ENCODE measurements at places on chromosomes 4 and X. TPM values are rescaled to one million over a fixed set of nuclear protein-coding genes. Genes with fewer than 3 reads are reported as not detected.

DNA sequence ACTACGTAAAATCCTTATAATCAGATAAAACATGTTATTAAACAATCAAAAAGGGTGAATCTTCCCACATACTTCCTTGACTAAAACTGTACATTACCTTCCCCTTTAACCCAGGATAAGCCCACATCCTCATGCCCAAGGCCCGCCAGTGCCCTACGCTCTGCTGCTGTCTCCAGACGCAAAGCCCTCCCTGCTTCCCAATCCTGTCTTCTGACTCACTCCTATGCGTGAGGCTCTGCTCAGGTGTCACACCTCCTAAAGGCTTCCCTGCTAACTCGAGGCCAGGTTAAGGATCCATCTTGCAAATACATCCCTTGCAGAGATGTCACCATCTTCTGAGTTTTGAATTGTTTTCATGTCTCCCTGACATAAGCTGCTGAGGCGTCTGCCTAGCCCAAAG is 61.6 kb downstream of the STX18 start:
- H3K27ac ChIP-seq, result no peak overlapping the region
- H3K4me3 ChIP-seq, result no peak overlapping the region
- no peaks in the 10 kb centered on the region for H3K36me3 ChIP-seq
- H3K4me1 ChIP-seq, result no peaks in the 10 kb centered on the region
- H3K27me3 ChIP-seq, result no peaks in the 10 kb centered on the region

DNA sequence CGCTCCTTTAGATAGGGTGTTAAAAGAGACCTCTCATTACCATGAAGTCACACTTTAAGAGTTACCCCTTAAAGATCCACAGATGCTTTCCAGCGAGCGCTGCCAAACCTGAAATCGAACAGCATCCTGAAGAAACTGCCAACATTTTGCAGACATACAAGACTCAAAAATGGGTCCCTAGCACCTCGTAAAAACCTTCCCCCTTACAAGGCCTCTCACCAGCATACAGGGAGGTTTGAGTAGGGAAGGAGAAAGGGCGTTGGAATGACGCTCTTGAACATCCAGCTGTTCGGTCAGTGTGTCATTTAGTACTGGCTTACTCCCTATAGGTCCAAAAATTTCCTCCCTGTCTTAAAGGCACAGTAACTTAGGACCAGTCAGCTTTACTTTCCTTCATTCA is 45.3 kb upstream of the PGRMC1 start:
- H3K27me3 ChIP-seq, result no peaks in the 10 kb centered on the region
- no peaks in the 10 kb centered on the region for H3K4me1 ChIP-seq
- DNase-seq, result no peak
- no peak overlapping the region for H3K4me3 ChIP-seq
- no peaks in the 10 kb centered on the region for H3K36me3 ChIP-seq

DNA sequence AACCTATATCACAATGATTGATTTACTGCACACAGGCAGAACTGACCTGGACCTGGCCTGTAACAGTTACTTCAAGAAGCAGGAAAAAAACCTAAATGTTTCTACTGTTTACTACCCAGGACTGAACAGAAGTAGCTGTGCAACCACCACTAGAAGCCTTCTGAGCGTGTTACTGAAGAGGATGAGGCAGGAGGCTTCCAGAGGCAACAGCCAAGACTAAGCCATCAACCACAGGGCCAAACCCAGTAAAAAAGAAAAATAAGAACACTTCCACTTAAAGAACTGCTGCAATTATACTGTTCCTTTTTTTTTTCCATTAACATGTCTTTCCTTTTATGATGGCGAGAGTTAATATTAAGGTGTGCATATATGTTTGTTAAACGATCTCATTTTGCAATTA is 29.4 kb upstream of the TTC29 start:
- H3K4me1 ChIP-seq, result no peaks in the 10 kb centered on the region
- H3K27me3 ChIP-seq, result no peaks in the 10 kb centered on the region
- no peak for DNase-seq
- H3K4me3 ChIP-seq, result no peak overlapping the region
- no peaks in the 10 kb centered on the region for H3K36me3 ChIP-seq

- no peak overlapping the region for H3K4me3 ChIP-seq
- no peak for DNase-seq
- H3K27ac ChIP-seq, result no peak overlapping the region
- no peaks in the 10 kb centered on the region for H3K27me3 ChIP-seq
Measured at GRCh38 chr4:158875026-158875425, 106.2 kb downstream of the FNIP2 start.

DNA sequence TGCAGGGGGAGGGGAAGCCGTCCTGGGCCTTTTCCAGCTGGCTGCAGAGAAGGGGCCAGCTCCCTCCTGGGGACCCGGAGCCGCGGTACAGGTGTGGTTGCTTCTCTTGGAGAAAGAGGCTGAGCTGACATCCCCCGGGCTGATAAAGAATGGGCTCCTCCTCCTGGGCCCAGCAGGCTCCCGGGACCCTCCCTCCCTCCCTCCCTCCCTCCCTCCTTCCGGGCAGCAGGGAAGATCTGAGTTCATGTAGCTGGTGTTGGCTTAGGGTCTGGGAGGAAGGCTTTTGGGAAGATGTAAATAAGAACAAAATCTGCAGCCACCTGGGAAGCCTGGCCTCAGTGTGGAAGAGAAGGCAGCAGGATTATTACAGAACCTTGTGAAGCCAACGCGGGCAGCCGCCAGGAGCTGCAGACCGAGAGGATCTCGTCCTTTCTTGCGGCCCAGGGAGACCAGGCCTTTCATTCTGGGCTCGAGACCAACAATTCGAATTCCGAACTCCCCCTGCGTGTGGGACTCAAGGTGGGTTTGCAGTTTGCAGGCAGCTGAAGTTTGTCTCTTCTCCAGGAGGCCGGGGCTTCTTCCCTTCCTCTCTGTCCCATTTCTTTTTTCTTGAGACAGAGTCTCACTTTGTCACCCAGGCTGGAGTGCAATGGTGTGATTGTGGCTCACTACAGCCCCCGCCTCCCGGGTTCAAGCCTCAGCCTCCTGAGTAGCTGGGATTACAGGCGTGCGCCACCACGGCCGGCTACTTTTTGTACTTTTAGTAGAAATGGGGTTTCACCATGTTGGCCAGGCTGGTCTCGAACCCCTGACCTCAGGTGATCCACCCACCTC is at the start of gene PLCXD1:
PLCXD1 (plus strand) TSS at position 216 of the 834 bp plus-strand sequence. CDS start 2,807 bp downstream, outside the sequence.
- no peaks in the 10 kb centered on the region for H3K27me3 ChIP-seq
- H3K4me1 ChIP-seq, result peaks cover 11% of the 10 kb centered on the region
- no peak for DNase-seq
- peak within 1 kb of the TSS; percentile 65 for H3K27ac ChIP-seq
- H3K4me3 ChIP-seq, result peak within 1 kb of the TSS; percentile 18

- no peaks in the 10 kb centered on the region for H3K27me3 ChIP-seq
- no peaks in the 10 kb centered on the region for H3K36me3 ChIP-seq
- DNase-seq, result peak; percentile 23
Measured at GRCh38 chrX:153818571-153819383, 11.6 kb downstream of the PDZD4 start.

GRCh38 chr4:41644288-41644914 is 104.1 kb downstream of the PHOX2B start:
- no peaks in the 10 kb centered on the region for H3K36me3 ChIP-seq
- peaks cover 15% of the 10 kb centered on the region for H3K4me1 ChIP-seq
- H3K27me3 ChIP-seq, result peaks cover 13% of the 10 kb centered on the region

- H3K27ac ChIP-seq, result no peak overlapping the region
- peaks cover 38% of the 10 kb centered on the region for H3K4me1 ChIP-seq
- H3K36me3 ChIP-seq, result no peaks in the 10 kb centered on the region
- peaks cover 100% of the 10 kb centered on the region for H3K27me3 ChIP-seq
Measured at GRCh38 chr4:84495118-84495793, 3.8 kb downstream of the NKX6-1 start.

- no peak for DNase-seq
- H3K27me3 ChIP-seq, result peaks cover 20% of the 10 kb centered on the region
- H3K36me3 ChIP-seq, result no peaks in the 10 kb centered on the region
Measured at GRCh38 chrX:37910186-37910585, 62.8 kb upstream of the DYNLT3 start.

DNA sequence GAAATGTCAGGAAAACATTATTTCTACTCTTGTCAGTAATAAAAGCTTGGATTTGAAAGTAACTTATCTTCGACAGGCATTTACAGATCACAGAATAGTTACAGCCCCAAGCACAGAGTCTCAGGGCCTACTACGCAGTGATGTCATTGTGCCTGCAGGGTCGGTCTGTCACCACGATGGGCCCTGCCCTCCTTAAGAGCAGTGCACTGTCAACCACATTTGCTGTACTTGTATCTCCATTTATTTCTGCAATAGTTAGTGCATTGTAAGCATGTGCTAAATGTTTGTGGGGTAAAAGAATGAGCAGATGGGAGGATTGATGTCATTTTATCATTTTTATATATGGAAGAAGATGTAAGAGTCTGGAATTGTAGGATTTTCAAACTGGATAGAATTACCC is 13.6 kb upstream of the CCKAR start:
- no peaks in the 10 kb centered on the region for H3K4me1 ChIP-seq
- no peaks in the 10 kb centered on the region for H3K36me3 ChIP-seq
- no peak overlapping the region for H3K27ac ChIP-seq
- DNase-seq, result no peak
- no peaks in the 10 kb centered on the region for H3K27me3 ChIP-seq

- H3K27me3 ChIP-seq, result no peaks in the 10 kb centered on the region
- no peak for DNase-seq
- no peaks in the 10 kb centered on the region for H3K36me3 ChIP-seq
- H3K4me1 ChIP-seq, result peaks cover 14% of the 10 kb centered on the region
- H3K4me3 ChIP-seq, result no peak overlapping the region
Measured at GRCh38 chr4:152278172-152278504, 257.8 kb downstream of the FBXW7 start.

The CLIC2 gene
- 0.75 TPM for total RNA-seq

The MED28 gene
- 11.1 TPM for total RNA-seq

The KCND1 gene
- not detected for total RNA-seq

The NHSL2 gene
- 6.0 TPM for total RNA-seq

The MAGEA11 gene
- not detected for total RNA-seq

All from transverse colon (tissue), 4 donors.